ENCODE measurements at places on chromosomes 11 and 22.

DNA sequence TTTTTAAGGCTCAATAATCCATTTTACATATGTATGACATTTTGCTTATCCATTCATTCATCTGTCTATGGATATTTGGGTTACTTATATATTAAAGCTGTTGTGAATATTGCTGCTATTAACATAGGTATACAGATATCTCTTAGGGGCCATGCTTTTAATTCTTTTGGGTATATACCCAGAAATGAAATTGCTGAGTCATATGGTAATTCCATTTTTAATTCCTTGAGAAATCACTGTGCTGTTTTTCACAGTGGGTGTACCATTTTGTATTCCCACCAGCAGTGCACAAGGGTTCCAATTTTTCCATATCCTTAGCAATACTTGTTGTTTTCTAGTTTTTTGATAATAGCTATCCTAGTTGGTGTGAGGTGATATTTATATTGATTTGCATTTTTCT, 19.0 kb downstream of the PRMT3 start:
- no peak for DNase-seq

GRCh38 chr11:104655066-104655465, 243.2 kb downstream of the CASP12 start:
- no peak for DNase-seq

DNA sequence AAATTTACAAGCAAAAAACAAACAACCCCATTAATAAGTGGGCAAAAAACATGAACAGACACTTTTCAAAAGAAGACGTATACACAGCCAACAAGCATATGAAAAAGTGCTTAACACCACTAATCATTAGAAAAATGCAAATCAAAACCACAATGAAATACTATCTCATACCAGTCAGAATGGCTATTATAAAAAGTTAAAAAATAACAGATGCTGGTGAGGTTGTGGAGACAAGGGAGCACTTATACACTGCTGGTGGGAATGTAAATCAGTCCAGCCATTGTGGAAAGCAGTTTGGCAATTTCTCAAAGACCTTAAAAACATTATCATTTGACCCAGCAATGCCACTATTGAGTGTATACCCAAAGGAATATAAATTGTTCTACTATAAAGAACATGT, 72.3 kb downstream of the BBOX1 start:
- DNase-seq: no peak

DNA sequence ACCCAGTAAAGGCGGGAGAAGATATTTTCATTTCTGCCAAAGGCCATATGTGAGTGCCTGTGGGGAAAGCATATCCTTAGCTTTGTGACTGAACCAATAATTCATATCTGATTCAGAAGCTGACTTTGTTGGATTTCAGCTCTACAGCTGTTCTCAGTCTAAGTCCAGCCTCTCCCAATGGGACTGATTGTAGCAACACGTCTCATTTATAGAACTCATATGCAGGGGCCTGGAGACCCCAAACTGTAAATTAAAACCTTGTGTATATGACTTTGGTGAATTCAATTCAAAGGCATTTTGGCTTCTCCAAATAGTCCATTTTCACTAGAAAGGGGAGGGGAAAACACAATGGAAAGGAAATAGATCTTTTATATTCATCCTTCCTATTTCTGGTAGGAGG, 250.4 kb upstream of the SORL1-AS1 start:
- DNase-seq: no peak

DNA sequence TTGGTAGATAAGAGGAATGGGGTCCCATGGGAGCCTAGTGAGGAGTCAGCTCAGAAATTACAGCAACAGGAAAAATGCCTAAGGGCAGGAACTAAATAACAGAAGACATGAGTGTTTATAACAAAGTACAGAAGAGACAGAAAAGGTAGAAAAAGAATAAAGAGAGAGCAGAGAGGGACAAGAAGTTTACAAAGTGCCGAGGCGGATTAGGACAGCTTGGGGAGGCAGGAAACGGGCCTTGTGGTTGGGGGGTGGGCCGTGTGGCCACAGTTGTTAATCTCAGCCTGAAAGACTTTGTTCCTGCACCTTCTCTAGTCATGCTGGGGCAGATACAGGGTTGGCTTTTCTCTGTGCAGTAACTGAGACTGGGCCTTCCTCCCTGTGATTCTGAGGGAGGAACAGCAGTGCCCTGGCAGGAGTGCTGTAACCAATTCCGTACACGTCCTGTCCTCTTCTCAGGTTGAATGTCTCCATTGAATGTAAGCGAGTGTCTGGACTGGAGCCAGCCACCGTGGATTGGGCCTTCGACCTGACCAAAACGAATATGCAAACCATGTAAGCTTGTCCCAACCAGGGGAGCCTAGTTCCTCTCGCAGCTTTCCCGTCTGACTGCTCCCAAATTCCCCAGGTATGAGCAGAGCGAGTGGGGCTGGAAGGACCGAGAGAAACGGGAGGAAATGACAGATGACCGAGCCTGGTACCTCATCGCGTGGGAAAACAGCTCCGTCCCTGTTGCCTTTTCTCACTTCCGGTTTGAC, 13.2 kb downstream of the NAA40 start:
- DNase-seq: no peak

DNA sequence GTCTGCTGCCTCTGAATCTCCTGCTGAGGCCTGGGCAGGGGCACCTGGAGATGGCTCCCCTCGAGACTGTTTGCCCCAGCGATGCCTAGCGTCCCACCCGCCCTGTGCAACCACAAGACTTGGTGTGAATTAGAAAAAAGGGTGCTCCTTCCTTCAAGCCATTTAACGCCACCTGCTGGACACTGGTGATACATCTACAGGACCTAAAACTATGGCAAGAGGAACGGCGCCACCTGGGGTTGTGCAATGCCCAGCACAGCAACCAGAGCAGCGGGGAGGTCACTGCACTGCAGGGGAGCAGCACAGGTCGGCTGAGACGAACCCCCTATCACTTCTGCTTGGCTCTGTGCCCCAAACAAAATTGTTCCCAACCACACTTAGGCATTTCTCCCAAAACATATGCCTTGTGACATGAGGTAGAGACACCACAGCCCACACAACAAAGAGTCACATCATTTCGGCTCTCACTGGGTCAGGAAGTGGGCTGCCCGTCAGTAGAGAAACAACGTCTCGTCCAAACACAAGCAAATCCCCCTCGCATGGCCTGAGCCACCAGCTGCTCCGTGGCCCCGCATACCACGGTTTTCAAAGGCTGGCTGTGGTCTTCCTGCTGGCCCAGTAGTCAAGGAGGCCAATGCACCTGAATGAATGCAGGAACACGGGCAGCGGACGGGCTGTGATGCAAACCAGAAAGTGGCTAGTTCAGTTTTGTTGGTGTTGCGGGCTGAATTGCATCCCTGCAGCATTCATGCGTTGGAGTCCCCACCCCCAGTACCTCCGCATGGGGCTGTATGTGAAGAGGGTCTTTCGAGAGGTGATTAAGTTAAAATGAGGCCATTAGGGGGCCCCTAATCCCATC, 171.9 kb downstream of the SHANK2 start:
- peak; percentile 92 for DNase-seq

DNA sequence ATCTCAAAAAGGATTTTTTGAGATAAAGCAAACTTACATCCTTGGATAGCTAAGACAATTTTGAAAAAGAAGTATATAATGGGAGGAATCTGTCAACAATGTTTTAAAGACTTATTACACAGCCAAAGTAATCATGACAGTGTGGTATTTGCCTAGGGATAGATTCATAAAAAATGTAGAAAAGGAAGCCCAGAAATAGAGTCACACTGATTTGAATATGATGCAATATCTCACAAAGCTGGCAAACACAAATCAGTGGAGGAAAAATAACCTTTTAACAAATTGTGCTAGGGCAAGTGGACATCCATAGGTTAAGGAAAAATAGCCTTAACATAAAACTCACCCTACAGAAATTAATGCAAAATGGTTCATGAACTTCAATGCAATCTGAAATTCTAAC, 6.0 kb downstream of the XKR3 start:
- no peak for DNase-seq

GRCh38 chr11:86919557-86920210, 35.5 kb downstream of the FZD4 start:
- DNase-seq: peak; percentile 41

DNA sequence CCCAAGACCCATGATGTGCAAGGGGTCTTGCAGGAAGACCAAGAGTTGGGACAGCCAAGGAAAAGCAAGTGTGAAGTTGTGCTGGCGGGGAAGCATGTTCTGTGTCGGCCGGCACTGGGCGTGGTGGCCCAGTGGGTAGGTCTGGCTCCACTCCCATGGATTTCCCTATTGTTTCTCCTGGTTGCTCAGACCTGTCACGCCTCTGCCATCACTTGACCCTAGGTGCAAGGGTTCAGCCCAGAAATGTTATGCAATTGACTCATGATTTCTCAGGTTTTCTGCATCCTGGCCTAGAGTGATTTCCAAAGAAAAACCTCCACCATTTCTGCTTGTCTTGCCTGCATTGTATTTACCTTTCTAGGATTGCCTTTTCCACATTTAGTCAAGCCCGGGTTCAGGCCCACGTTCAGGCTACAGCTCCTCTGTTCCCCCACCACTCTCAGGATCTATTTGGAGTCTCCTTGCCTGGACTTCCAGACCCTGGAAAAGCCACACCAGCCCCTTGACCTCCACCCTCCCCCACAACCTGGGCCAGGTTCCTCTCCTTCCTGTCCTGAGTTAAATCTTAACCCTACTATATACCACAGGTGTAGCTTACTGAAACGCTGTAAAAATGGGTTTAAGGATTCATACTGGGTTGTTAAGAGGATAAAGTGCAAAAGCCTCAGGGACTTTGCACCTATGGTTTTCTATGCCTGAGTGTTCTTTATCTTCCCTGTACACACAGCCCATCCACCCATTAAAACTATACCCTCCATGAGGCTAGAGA, 17.5 kb upstream of the FOLR1 start:
- no peak for DNase-seq

GRCh38 chr11:115357066-115357465, 147.1 kb downstream of the CADM1 start:
- no peak for DNase-seq

DNA sequence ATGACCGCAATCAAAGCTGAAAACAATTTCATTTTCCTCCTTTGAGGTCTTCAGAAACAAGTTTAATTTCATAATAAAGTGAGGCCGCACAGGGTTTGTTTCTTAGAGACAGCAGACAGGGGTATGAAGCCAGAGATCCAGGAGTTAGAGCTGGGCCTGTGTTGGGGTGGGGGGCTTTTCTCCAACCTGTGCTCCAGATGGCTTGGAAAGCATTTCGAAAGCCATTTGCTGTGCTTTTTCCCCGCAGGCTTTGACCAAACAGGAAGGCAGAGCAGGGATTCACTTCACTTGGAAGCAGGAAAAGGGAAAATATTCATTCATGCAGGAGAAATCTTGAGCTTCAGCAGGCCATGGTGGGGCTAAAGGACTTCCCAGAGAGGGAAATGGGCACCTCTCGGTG, 617.4 kb downstream of the SOX6 start:
- DNase-seq: no peak

DNA sequence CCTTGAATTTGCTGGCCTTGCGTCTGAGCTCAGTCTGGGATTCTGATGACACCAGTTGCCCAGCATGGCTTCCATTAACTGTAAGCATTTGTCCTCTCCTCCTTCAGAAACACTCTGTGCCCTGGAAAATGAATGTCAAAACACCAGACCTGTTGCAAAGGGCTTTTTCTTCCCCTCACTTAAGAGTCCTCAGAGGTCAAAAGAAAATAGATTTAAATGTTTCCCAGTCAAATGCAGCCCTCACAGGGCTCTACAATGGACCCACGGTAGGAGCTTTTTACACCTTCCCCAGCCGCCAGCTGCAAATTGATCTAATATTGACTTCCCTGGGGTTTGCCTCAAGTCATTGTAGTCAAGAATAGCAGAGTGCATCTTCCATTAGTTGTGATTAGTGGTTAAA, 332.2 kb downstream of the INSC start:
- DNase-seq: no peak

DNA sequence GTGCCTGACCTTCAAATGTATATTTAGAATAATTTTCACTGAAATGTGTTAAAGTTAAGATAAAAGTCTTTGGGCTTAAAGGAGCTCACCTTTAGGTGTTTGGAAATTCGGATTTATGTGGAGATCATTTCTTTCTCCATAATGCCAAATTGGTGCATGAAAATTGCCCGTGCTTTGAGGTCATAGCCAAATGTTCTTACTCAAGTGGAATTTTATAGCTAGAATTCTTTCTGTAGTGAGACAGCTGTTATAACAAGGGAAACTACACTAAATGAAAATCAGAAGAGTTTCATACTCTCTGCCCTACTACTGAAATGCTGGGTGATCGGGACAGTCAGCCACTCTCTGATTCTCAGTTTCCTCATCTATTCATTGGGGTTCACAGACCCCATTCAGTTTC, 89.5 kb upstream of the DBX1 start:
- no peak for DNase-seq

DNA sequence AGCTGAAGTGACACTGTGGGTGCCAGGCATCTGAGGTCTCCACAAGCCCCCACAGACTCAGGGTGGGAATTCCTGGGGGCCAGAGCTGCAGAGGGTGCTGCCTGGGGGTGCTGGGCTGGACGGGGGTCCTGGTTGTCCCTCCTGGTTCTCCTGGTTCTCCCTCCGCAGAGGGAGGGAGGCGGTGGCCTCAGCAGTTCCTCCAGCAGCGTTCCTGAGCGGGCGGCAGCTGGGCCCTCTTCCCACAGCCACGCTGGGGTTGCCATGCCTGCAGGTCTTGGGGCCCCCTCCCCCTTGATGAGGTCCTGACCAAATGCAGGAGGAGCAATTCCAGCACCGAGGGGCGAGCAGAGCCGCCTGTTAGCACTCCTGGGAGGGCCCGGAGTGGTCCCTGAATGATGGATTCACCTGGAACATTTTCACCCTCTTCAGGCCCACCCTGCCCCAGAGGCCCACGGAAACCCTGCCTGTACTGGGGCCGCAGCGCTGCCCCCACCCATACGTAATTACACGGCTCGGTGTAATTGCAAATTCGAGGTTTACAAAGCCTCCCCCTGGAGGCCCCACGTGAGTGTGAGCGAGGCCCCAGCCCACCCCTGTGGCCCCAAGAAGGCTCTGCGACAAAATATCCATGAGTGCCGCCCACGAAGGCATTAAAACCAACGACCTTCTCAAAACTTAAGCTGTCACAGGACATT, 635 bp downstream of the C11orf21 start:
- DNase-seq: no peak

DNA sequence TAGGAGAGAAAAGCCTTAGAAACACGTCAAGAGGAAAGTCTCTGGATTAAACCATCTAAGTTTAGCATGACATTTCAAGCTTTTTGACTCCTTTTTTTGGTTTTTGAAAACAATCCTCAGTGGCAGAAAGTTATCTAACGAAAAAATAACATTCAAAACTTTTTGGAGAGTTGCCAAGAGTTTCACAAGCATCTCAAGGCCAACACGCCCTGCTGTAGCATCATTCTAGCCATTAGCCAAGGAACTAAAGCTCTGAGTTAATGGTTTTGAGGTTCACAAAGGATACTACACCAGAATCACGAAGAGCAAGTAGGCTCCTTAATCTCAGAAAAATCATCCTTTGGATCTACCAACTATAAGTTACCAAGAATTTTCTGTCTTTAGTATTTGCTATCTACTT, 94.8 kb downstream of the PICALM start:
- DNase-seq: no peak
